ENCODE measurements at places on chromosomes 7 and 10. TPM values are rescaled to one million over a fixed set of nuclear protein-coding genes. Genes with fewer than 3 reads are reported as not detected.

DNA sequence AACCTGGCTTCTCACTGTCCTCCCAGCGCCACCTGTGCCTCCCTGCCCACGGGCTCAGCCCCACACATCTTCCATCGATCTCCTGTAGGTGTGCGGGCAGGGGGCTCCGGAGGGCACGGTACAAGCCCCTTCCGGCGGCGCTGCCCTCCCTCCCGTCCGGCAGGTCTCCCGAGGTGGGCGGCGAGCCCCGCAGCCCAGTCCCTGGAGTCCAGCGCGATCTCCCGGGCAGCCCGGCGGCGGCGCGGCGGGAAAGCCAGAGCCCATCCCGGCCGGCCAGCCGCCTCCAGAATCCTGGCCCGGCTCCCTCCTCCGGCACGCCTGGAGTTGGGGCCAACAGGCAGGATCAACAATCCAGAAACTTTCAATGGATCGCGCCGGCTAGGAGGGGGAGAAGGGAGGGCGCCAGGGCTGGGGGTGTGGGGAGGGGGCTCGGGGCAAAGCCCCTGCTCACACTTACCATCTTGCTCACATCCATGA is 100.1 kb downstream of the HIP1 start:
- peak; percentile 91 for DNase-seq

Gene SOSTDC1
- total RNA-seq: not detected

GRCh38 chr10:116721547-116722392 is 20.6 kb downstream of the HSPA12A start:
- peak; percentile 67 for DNase-seq

DNA sequence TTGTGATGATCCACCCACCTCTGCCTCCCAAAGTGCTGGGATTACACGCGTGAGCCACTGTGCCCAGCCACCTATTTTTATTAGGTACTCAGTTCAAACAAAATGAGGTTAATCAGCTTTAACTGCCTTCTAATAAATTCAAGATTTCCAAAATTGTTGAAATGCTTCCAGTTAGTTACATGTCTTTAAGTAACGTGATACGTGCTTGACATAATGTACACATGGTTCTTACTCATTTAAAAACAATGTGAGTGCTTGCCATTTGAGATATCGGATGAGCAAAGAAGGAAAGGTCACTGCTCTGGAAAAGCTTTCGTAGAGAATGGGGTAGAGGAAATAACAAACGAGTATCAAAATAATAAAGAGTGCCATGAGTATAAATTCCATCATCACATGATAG is 83.6 kb downstream of the KMT2E start:
- no peak for DNase-seq

Gene SPRN
- total RNA-seq: 0.19 TPM
